ENCODE measurements at places on chromosomes 1 and 21.

GRCh38 chr1:31122101-31122735 lies 56.7 kb upstream of the PUM1 start:
- no peak for DNase-seq

DNA sequence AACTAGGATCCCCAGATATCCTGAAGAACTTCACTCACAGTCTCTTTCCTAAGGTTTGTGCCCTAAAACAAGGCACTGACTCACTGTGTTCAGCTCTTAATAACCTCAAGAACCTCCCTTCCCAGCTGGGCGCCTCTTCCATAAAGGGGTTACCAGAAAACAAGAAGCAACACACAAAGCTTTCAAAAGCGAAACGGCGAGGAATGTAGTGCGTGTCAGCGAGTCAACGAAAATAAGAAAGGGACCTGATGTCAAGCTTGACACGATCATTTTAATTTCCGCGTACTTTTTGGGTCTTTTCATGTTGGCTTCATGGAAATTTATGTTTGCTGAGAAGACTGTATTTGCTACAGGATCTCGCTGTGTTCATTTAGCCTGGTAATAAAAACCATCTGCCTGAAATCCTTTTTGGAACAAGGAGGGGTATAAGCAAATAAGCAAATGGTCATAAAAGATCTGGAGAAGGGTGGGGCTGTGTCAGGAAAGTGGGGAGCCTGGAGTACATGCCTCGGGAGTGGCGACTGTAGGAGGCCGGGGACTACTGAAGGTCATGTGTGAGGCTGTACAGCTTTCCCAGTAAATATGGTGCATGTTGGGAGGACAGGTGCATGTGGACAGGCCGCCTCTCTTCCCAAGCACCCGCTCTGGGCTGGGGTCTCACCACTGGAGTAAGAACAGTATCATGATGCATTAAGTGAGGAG lies 11.4 kb upstream of the CLDN14 start:
- DNase-seq = peak; percentile 79

DNA sequence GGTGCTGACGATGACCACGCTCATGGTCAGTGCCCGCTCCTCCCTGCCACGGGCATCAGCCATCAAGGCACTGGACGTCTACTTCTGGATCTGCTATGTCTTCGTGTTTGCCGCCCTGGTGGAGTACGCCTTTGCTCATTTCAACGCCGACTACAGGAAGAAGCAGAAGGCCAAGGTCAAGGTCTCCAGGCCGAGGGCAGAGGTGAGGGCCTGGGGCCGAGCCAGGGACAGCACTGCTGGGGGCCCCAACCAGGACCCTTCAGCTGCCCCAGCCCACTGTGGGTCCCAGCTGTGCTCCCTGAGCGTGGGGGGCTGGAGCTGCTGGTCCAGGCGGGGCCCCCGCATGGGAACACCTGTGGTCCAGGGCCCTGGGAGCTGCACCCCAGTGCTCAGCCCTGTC lies 10.4 kb downstream of the GABRD start:
- no peak for DNase-seq

DNA sequence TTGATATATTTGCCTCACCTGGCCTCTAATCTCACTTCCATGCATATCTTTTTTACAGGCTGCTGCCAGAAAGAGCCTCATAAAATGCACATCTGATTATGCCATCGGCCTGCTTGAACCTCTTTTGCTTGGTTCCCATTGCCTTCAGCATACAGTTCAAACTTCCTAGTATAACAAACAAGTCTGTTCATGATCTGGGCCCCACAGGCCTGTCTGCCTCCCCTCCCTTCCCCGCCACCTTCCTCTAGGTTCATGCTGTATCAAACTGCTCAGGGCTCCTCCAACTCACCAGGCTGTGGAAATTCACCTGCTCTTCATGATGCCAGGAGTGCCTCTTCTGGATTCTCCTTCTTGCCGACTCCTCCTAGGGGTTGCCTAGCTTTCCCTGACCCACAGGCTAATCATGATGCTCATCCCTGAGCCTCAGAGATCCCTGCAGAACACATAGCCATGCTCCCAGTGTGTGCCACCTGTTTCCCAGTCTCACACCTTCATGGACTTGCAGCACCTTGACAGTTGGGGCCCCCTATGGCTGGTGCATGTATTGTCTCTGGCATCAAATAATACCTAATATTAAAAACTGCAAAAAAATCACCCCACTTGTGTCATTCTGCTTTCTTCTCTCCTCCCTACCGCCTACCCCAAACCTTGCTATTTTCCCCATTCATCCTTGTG lies 33.7 kb upstream of the CD2 start:
- no peak for DNase-seq

DNA sequence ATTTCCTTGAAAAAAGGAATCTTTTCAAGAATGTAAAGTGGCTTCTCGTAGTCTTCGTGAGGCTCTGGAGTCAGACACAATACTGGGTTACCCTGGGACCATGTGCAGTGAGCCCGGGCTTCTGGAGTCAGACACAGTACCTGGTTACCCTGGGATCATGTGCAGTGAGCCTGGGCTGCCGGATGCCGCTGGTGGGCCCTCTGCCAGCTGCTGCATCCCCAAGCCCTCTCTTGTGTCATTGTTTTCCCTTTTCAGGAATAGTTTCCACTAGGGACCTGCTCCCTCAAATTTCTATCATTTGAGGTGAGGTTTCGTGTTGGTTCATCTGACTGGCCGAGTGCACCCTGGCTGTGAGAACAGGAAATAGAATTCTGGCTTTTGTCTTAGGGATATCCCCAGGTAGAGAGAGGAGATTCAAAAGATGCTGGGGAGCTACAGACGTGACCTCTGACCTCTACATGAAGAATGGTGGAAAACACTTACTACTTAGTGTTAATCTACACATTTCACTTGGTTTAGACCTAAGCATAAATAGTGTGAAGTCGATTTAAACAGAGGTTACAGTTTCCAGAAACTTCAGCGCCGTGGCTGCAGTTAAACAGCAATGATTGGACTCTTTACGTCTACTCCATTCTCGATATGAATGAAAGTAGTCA lies 10.6 kb downstream of the ADARB1 start:
- DNase-seq = no peak

DNA sequence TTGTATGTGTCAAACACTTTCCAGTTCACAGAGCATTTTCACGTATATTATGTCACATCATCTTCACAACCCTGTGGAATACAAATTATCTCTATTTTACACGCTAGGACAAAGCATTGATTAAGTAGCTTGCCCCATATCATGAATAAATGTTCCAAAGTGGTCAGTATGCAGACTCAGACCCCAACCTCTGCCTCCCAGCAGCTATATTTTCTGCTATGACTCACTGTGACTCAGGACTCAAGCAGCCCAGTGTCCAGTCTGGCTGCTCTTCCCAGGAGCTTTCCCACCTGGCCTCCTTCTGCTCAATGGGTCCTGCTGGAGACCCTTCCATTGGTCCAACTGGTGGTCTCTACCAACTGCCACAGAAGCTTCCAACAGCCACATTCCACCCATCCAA lies 56.0 kb upstream of the RAP1A start:
- DNase-seq = peak; percentile 40

GRCh38 chr1:224065455-224065854 lies 48.5 kb upstream of the FBXO28 start:
- peak; percentile 45 for DNase-seq

GRCh38 chr1:42165511-42166210 lies 1.1 kb upstream of the GUCA2A start:
- peak; percentile 74 for DNase-seq

DNA sequence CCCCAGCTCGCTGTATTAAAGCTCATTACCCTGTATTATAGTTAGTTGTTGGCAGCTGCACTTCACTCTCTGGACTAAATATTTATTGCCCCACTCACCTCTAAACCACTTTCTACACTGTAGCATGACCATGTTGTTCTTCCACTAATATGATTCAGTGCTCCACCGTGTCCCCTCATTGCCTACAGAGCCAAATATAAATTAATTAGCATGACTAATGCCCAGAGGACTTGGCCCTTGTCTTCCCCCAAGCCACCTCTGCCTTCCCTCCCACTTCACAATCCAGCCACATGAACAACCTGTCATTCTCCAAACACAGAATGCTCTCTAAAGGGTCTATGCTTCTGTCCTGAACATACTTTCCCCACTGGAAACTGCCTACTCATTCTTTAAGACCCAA lies 276.5 kb downstream of the PLPP3 start:
- DNase-seq = no peak

GRCh38 chr1:16139473-16139962 lies 16.4 kb downstream of the EPHA2 start:
- peak; percentile 81 for DNase-seq

GRCh38 chr1:110524311-110525248 lies 5.6 kb upstream of the KCNA10 start:
- peak; percentile 12 for DNase-seq

GRCh38 chr21:29194342-29194741 lies 63.9 kb downstream of the MAP3K7CL start:
- no peak for DNase-seq

Measured in fibroblast of skin of scalp (primary cell).